Aorta (tissue), 5 donors: ENCODE measurements at places on chromosomes 4 and X. TPM values are rescaled to one million over a fixed set of nuclear protein-coding genes. Genes with fewer than 3 reads are reported as not detected.

The MTTP gene
- 0.48 TPM for total RNA-seq

The TMEM35A gene
- total RNA-seq = 3.2 TPM

The FGG gene
- not detected for total RNA-seq

The PLS3 gene
- 708 TPM for total RNA-seq

The UGT2B28 gene
- total RNA-seq = not detected

The RNF175 gene
- 1.0 TPM for total RNA-seq

The GPRASP1 gene
- 27.3 TPM for total RNA-seq

The CFAP99 gene
- total RNA-seq = 0.13 TPM

The SSX4 gene
- not detected for total RNA-seq

The CA5B gene
- total RNA-seq = 30.8 TPM

The GRPR gene
- total RNA-seq = 0.36 TPM

The F8A2 gene
- not detected for total RNA-seq

The HMX1 gene
- not detected for total RNA-seq

The RPS6KA6 gene
- total RNA-seq = 15.3 TPM

The GRID2 gene
- total RNA-seq = 0.13 TPM
